ENCODE measurements at places on chromosomes 5 and 9.

- no peak for DNase-seq
Measured at GRCh38 chr9:7899753-7900152, 100.2 kb upstream of the DMAC1 start.

GRCh38 chr5:175535796-175536195, 57.4 kb downstream of the SFXN1 start:
- no peak for DNase-seq

DNA sequence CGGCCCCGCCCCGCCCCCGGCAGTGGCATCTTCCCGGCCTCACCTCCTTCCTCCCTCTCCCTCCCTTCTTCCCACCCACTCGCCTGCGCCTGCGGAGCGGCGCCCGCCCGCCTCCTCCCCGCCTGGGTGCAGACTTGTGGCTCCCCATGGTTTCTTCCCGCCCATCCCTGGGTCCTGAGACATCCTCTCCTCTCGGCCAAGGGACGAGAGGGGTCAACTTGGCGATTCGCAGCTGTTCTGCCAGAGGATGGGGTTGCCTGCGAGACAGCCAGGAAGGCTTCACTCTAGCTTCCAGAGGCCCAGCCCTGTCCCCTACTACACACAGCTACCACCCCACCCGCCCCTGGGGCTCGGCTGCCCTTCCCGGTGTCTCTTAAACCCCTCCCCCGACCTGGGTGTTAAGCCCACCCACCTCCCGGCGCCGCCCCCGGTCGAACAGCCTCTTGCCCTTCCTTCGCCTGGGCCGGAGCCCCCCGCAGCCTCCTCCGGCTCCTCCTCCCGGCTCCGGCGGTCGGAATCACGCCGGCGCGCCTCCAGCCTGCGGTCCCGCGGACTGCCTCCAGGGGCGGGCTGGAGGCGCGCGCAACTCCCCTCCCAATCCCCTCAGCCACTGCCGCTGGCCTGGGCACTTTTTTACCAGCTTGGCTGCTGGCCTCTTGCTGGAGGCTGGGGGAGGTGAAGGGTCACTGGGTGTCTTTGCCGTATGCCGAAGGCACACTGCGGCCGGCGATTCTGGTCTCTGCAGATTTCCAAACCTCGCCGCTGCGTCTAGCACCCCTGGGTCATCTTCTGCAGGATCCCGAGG, 1.9 kb downstream of the JADE2 start:
- DNase-seq, result peak; percentile 82

DNA sequence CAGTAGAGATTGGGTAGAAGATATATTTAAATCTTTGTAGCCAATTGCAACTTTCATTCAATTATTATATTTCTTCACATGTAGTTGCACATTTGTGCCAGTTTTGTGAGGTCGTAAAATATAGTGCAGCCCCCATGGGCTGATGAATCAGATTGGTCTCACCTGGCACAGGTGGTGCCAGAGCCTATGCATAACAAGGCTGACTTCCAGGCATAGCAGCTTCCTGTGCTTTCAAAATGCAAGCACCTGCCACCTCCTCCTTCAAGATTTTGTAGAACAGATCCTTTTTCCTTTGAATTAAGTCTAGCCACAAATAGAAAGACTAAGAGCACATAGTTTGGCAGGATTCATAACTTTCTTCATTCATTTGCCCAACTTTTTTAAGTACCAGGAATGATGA, 87.1 kb downstream of the STARD4 start:
- DNase-seq, result no peak

DNA sequence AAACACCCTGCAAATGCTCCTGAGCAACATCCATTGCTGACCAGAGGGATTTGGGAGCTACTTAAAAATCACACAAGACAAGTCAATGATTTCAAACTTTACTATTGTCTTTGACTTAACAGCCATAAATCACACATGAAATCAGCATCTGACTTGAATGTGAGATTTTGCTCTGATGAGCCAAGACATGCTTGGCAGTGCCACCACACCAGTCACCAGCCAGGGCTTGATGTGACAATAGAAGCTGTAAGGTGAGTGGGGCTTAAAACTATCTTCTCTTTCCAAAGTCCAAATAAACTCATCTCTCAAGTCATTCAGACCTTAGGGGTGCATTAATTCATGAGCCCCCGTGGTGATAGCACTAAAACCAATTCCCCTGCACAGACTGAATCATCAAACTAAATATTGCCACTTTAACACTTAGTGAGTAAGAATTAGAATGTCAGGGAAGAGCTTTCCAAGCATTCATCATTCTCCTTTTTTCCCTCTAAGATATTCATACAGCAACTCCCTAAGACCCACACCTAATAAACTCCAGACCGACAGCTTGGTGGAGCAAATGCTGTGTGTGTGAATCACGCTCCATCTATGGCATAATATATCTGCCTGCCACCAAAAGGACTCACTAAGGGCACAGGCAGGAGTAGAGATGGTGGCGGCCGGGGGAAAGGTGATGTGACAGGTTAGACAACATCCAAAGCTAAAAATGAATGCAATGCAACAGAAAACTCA, 119.4 kb downstream of the SPOCK1 start:
- peak; percentile 27 for DNase-seq

DNA sequence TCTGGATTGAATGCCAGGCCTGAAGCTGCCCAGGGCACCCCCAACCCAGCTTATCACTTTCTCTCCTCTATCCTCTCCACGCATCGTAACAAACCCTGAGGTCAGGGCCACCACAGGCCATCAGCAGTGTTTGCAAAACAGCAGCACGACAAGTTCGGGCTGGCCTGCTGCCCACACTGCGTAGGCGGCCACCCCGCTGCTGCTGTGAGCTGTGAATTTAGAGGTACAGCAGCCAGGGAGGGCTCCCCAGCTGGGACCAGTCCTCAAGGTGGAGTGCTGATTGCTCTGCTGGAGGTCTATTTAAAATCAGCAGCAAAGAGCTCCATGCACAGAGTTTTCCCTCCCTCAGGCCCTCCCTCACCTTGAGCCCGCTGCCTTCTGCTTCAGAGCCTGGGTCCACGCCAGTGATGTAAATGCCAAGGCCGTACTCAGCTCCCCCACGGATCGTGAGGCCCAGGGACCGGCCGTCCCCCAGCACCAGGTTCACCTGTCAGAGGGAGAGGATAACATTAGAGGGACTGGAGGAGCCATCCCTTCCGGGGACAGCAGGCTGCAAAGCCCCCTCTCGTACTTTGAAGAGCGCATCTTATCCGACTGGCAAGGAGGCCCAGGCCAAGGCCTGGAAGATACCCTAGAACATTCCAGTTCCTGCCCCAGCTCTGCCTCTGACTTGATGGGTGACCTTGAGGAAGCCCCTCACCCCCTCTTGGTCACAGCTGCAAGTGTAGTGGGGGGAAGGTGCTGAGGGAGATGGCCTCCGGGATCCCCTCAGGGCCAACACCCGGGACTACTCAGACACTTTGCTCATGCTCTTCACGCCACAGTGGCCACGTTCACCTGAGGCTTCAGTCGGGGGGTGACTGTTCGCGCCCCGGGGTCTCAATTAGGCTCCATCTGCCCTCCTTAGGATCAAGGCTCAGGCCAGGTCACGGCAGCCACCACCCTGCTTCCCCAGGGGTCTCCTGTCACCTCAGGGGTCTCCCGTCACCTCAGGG, 39.1 kb downstream of the WHRN start:
- no peak for DNase-seq

- no peak for DNase-seq
Measured at GRCh38 chr9:36153746-36154145, 15.4 kb upstream of the CCIN start.

DNA sequence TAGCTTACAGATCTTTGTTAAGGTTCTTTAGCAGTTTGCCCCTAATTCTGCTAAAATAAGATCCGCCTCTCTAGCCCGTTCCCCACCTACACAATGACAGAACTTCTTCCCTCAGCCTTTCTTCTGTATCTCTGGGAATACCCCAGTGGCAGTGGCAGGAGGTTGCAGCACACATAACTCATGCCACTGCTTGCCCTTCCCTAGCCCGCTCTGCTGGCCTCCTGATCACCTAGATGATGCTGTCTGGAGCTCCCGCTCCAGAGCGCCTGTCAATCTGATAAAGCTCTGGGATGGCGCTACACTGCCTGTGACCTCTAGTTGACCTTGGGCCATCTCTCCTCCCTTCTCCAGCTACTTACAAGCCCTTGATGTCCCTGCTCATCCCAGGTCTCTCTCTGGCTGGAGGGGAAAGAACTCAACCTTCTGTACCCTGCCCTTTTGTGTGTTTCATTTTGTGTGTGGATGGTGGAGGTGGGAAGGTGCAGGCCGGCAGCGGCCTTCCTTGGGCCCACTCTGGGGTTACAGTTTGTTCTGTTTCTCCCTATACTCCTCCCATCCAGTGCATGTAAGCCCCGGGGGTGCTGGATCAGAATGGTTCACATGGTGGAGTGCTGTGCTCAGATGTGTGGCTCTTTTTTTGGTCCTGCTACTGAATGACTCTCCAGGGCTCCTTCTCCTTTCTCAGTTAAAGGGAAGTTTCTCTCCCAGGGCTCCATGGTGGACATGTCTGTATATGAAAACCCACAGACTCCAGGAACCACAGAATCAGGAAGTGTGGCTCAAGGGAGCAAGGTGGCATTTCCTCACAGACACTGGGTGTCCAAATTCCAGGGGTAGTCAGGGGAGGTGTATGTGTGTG, 29.1 kb downstream of the MTX3 start:
- no peak for DNase-seq

- peak; percentile 42 for DNase-seq
Measured at GRCh38 chr5:114957384-114957783, 212.3 kb downstream of the TRIM36 start.

- no peak for DNase-seq
Measured at GRCh38 chr5:7190712-7191250, 205.2 kb upstream of the ADCY2 start.

DNA sequence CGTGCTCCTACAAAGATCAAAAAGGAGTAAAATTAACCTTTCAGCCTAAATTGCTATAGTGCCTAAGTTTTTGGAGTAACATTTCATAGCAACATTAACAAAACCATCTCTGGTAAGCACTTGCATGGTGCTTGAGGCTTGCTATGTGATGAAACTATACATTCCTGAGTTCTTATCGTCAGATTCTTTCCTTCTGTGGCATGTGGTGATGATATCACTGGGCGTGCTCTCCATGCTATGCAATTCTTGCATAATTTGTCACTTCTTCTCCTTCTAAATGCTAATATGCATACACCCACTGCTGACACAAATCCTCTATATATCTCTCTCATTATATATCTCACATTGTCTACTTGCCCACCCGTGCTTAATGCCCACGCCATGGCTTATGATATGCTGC, 2019.9 kb downstream of the MAT2B start:
- DNase-seq, result peak; percentile 79

DNA sequence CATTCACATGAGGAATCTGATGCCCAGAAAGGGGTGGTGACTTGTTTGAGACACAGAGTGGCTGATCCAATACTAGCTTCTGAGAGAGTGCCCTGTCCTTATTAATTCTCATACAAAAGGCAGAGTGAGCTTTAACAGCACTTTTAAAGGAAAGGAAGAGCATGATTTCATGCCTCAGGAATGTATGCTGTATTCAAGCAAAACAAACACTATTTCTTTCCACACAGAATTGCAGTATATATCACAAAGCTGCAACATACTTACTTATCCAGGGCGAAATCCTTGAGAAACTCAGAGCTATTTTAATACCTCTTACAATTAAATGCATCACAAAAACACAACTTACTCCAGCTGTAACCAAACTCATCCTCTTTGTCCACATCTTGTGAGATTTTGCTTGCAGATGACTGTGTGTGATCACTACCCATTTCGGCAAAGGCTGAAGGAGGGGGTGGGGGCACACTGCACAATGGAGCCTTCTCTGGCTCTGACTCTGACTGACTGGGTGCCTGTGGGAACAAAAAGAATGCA, 139.8 kb downstream of the MPDZ start:
- peak; percentile 91 for DNase-seq
